ENCODE measurements at places on chromosomes 2 and 18. TPM values are rescaled to one million over a fixed set of nuclear protein-coding genes. Genes with fewer than 3 reads are reported as not detected.

DNA sequence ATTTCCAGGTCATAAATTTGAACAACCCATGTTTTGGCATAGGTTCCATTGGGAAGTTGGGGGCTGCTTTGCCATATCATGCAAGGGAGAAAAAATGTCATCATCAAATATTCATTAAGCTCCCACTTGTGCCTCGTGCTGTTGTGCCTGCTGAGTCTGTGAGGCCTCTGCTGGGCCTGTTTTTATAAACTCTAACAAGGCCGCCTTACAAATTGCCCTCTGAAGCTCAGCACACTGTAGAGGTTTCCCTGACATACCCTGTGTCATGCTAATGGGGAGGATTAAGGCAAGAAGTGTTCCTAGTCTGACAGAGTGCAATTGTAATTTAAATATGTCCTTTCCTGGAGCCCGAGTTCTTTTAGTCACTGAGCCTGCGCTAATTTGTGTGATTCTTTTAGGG is 17.6 kb downstream of the OSBPL6 start:
- H3K36me3 ChIP-seq = no peaks in the 10 kb centered on the region
- H3K27ac ChIP-seq = no peak overlapping the region
- H3K4me1 ChIP-seq = no peaks in the 10 kb centered on the region
- no peak for DNase-seq

- no peak overlapping the region for H3K4me3 ChIP-seq
- H3K36me3 ChIP-seq = no peaks in the 10 kb centered on the region
- H3K27ac ChIP-seq = no peak overlapping the region
- DNase-seq = no peak
Observed at GRCh38 chr2:220334871-220335590, 707.6 kb downstream of the SLC4A3 start.

DNA sequence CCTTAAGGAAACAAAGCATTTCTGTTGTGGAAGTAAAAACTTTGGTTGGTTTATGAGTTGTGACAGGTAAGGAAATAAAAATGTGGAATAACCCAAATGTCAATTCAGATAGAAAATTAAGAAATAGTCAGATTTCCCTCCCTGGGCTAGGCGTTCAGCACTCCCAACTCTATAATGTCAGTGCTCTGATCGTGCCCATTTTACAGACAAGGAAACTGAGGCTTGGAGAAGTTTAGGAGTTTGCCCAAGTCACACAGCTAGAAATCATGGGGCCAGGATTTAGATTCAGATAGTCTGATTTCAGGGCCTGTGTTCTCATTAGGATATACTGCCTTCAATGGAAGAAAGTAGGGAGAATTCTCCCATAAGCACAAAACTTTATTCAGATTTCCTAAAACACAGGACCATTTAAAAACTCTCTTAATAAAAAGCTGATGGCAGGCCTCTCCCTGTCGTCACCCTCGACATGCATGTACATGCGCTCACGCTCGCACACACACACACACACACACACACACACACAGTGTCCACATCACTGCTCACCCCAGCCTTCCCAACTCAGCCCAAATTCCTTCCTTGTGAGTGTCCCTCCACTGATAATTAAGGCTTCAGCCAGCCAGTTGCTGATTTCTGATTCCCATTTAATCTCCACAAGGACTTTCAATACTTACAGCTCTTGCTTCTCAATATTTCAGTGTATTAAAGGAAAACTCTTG is 49.1 kb upstream of the SLC14A2 start:
- H3K4me1 ChIP-seq = no peaks in the 10 kb centered on the region
- no peak overlapping the region for H3K4me3 ChIP-seq
- no peak for DNase-seq
- H3K27me3 ChIP-seq = peaks cover 6% of the 10 kb centered on the region
- H3K36me3 ChIP-seq = no peaks in the 10 kb centered on the region

DNA sequence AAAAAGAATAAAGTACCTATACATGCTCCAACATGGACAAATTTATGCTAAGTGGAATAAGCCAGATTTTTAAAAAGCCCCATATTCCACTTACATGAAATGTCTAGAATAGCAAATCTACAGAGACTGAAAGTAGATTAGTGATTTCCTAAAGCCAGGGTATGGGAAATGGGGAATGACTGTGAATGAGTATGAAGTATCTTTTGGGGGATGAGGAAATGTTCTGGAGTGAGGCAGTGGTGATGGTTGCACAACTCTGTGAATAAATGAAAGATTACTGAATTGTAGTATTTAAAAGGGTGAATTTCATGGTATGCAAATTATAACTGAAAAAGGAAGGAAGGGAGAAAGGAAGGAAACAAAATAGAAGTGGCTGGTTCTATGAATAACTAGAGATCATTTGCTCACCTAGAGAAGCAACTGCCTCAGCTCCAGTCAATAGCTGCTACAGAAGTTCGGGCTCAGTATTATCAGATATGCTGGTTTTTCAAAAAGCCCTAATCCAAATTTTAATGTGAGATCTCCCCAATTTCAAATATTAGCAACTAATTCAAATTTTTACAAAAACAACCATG is 39.3 kb downstream of the MAP3K2 start:
- H3K4me3 ChIP-seq = no peak overlapping the region
- no peak for DNase-seq
- H3K27me3 ChIP-seq = no peaks in the 10 kb centered on the region

GRCh38 chr18:62610701-62611411 is 88.0 kb downstream of the ZCCHC2 start:
- no peak overlapping the region for H3K4me3 ChIP-seq
- no peaks in the 10 kb centered on the region for H3K36me3 ChIP-seq
- H3K27ac ChIP-seq = no peak overlapping the region
- H3K27me3 ChIP-seq = peaks cover 21% of the 10 kb centered on the region

DNA sequence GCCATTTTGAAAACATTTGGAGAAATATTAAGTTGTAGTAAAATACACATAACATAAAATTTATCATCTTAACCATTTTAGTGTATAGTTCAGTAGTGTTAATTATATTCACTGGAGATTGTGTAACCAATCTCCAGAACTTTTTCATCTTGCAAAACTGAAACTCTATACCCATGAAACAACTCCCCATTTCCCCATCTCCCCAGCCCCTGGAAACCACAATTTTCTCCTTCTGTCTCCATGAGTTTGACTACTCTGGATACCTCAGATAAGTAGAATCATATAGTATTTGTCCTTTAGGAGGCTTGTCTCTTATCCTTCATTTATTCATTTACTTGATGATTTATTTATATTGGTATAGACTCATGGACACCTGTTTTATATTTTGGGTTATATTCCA is 392.9 kb downstream of the SETBP1 start:
- no peak overlapping the region for H3K4me3 ChIP-seq
- H3K27ac ChIP-seq = no peak overlapping the region
- no peak for DNase-seq
- no peaks in the 10 kb centered on the region for H3K36me3 ChIP-seq

MALL gene
- 0.17 TPM for total RNA-seq

DNA sequence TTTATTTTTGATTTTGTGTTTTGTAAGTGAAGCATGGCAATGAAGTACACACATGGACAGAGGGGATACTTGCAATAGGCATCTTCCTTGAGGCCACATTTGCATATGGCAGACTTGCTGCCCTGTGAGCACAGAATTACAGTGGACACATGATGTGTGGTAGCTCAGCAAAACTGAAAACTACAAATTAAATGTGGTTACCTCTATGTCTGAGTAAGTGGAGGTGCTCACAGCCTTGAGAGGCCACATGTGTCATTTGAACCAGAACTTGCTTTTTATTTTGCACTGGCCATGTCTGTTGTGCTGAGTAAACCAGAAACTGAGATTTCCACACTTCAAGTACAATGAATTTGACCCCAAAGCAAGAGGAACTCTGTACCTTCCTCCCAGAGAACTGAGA is 998.5 kb upstream of the NXPH2 start:
- H3K36me3 ChIP-seq = no peaks in the 10 kb centered on the region
- H3K4me1 ChIP-seq = no peaks in the 10 kb centered on the region
- DNase-seq = no peak
- no peak overlapping the region for H3K4me3 ChIP-seq
- H3K27ac ChIP-seq = no peak overlapping the region

- H3K4me1 ChIP-seq = no peaks in the 10 kb centered on the region
- H3K36me3 ChIP-seq = peaks cover 45% of the 10 kb centered on the region
- H3K27me3 ChIP-seq = no peaks in the 10 kb centered on the region
- H3K27ac ChIP-seq = no peak overlapping the region
- H3K4me3 ChIP-seq = no peak overlapping the region
- DNase-seq = no peak
Observed at GRCh38 chr2:138559641-138560040, 58.1 kb downstream of the SPOPL start.

- H3K27me3 ChIP-seq = peaks cover 58% of the 10 kb centered on the region
- H3K4me1 ChIP-seq = peaks cover 19% of the 10 kb centered on the region
- no peaks in the 10 kb centered on the region for H3K36me3 ChIP-seq
- no peak overlapping the region for H3K27ac ChIP-seq
Observed at GRCh38 chr2:46298522-46299353, 1.5 kb downstream of the EPAS1 start.

SEMA4C gene
- 7.7 TPM for total RNA-seq

GRCh38 chr18:67550872-67551520 is 34.5 kb upstream of the DSEL start:
- H3K4me1 ChIP-seq = no peaks in the 10 kb centered on the region
- no peak overlapping the region for H3K27ac ChIP-seq

DNA sequence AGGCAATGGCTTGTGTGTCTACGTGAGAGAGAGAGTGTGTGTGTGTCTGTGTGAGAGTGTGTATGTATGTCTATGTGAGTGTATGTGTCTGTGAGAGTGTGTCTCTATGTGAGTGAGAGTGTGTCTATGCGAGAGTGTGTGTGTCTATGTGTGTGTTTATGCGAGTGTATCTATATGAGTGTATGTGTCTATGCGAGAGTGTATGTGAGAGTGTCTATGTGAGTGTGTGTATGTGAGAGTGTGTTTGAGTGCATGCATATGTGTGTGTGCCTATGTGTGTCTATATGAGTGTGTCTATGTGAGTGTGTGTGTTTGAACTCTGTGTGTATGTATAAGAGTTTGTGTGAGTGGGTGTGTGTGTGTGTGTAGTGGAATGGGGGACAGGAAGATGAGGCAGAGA is 9.8 kb upstream of the GNLY start:
- H3K4me3 ChIP-seq = no peak overlapping the region
- no peaks in the 10 kb centered on the region for H3K27me3 ChIP-seq
- no peaks in the 10 kb centered on the region for H3K36me3 ChIP-seq
- DNase-seq = no peak

DNA sequence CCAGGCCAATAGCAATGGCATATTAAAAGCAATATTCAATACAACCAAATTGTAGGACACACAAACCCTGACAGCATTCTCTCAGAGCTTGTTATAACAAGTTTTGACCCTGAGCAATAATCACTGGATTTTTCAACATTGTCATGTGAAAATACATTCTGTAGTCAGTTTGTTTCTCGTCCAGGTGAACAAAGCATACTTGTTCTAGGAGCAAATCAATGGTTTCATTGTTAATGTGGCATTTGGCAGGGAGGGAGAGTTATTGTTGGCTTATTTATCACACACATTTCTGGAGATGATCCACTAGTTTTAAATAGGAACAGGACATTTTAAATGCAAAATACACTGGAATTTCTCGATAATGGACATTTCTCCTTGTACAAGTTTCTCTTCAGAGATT is 69.9 kb upstream of the L3MBTL4 start:
- no peak overlapping the region for H3K4me3 ChIP-seq
- H3K36me3 ChIP-seq = no peaks in the 10 kb centered on the region
- H3K27me3 ChIP-seq = peaks cover 2% of the 10 kb centered on the region
- DNase-seq = no peak
- no peak overlapping the region for H3K27ac ChIP-seq
- H3K4me1 ChIP-seq = no peaks in the 10 kb centered on the region

AMER3 gene
- not detected for total RNA-seq

GRCh38 chr2:167318581-167318980 is 430.3 kb downstream of the XIRP2 start:
- H3K27me3 ChIP-seq = no peaks in the 10 kb centered on the region
- H3K4me3 ChIP-seq = no peak overlapping the region
- DNase-seq = no peak
- no peaks in the 10 kb centered on the region for H3K36me3 ChIP-seq
- no peaks in the 10 kb centered on the region for H3K4me1 ChIP-seq

EGR4 gene
- 0.07 TPM for total RNA-seq

RANBP2 gene
- 47.4 TPM for total RNA-seq

- no peaks in the 10 kb centered on the region for H3K36me3 ChIP-seq
- no peaks in the 10 kb centered on the region for H3K4me1 ChIP-seq
- H3K27ac ChIP-seq = no peak overlapping the region
- peaks cover 2% of the 10 kb centered on the region for H3K27me3 ChIP-seq
- H3K4me3 ChIP-seq = no peak overlapping the region
Observed at GRCh38 chr2:177908182-177908581, 164.4 kb downstream of the PDE11A start.

DNA sequence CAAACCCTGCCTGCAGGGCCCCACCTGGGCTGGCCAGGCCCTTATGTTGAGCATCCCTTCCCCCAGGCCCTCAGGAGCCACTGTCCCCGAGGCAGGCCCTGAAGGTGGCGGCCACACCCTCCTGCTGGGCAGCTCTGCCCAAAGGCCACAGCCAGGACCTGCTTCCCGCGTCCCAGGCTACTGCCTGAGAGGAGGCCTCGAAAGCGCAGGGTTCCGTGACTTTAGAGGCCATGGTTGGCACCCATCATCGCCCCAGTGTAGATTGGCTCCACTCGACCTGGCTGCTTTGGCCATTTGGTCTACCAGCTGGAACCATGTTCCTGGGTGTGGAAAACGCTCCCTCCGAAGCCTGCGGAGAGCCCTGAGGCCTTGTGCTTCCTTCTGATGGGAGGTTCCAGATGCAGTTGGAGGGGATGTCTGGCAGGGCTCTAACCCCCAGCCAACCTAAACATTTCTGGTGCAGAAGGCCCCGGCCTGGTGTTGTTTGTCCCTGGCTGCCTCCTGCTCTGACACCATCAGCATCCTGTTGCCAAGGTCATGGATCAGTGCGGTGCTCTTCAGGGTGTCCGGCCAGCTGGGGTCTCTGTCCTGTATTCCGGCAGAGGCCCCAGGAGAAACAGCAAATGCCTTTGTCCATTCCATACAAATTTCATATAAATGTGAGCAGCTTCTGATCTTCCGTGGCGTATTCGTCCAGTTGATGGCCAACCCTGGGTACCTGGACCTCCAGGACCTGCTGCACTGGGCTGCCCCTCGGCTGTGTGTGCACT is 14.7 kb downstream of the CAPN10 start:
- no peaks in the 10 kb centered on the region for H3K27me3 ChIP-seq
- H3K36me3 ChIP-seq = no peaks in the 10 kb centered on the region
- no peak overlapping the region for H3K4me3 ChIP-seq
- no peak overlapping the region for H3K27ac ChIP-seq

- H3K4me1 ChIP-seq = no peaks in the 10 kb centered on the region
- no peak for DNase-seq
- H3K4me3 ChIP-seq = no peak overlapping the region
- no peak overlapping the region for H3K27ac ChIP-seq
Observed at GRCh38 chr2:204449977-204450376, 95.3 kb upstream of the PARD3B start.

- DNase-seq = no peak
- no peaks in the 10 kb centered on the region for H3K36me3 ChIP-seq
- no peaks in the 10 kb centered on the region for H3K27me3 ChIP-seq
- H3K4me3 ChIP-seq = no peak overlapping the region
Observed at GRCh38 chr2:85935746-85936208, 47.0 kb upstream of the ST3GAL5 start.

All from activated naive CD4-positive, alpha-beta T cell treated with anti-CD3 and anti-CD28 coated beads for 36 hours (primary cell).